Uterus (tissue), 4 donors: ENCODE measurements at places on chromosomes 6 and 20. TPM values are rescaled to one million over a fixed set of nuclear protein-coding genes. Genes with fewer than 3 reads are reported as not detected.

DNA sequence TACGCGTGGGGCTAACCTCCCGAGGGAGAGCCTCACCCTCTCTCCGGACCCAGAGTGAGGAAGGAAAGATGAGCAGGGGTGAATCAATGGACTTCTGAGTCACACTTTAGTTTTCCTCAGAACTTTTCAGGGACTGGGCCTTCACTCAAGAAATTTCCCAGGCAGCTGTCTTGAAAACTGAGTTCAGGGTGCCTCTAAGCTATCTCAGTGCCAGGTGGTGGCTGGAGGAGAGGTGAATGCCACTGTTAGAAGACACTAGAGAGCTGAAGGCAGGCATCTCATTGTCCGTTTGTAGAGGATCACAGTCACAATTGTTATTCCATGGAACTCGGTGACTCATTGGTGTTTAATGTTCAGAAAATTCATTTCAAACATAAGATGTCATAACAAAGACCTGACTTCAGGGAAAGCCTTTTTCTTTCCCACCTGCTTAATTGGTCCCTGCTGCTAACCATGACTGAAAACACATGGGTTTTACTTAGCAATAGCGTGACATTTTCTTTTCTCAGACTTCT, 5.3 kb upstream of the SERPINB6 start:
- no peak for DNase-seq

DNA sequence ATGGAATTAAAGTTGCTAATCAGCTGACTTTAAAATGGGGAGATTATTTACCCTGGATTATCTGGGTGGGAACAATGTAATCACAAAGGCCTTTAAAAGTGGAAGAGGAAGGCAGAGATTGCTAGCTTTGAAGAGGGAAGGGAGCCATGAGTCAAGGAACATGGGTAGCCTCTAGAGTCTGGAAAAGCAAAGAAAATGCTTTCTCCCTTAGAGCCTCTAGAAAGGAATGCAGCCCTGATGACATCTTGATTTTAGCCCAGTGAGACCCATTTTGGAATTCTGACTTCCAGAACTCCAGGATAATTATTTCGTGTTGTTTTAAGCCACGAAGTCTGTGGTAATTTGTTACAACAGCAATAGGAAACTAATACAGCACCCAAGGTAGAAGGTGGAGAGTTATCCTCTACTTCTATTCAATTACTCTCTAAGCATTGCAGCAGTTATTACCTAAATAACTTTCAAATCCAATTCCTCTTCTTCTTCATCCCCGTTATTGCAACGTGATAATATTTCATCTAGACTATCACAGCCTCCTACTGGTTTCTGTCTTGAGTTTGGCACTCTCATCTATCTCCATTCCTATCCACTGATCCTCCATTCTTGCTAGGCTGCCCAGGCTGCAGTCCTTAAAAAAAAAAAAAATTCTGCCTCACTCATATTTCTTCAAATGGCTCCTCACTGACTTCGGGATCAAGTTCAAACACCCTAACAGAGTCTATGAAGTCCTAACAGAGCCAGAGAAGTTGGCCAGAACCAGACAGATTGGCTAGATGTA, 224.3 kb downstream of the BTBD9 start:
- no peak for DNase-seq

GRCh38 chr6:140380427-140381218, 1006.2 kb upstream of the CITED2 start:
- DNase-seq: no peak

DNA sequence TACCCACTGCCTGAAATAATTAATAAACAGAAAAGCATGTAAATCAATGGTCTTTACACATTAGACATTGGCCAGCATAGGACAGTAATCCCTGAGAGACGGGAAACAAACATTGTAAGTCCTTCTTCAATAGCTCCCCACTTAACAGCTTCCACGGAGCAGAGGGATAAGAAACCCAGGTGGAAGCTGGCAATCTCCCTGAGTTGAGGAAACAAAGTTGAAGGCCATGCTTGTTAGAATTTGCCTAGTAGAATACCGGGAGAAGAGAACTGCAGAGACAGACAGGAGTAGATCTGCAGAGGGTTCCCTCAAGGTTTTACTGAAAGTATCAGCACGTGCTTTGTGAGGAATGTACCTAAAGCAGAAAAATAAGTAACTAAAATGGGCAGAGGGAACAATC, 33.9 kb downstream of the REV3L start:
- DNase-seq: no peak

DNA sequence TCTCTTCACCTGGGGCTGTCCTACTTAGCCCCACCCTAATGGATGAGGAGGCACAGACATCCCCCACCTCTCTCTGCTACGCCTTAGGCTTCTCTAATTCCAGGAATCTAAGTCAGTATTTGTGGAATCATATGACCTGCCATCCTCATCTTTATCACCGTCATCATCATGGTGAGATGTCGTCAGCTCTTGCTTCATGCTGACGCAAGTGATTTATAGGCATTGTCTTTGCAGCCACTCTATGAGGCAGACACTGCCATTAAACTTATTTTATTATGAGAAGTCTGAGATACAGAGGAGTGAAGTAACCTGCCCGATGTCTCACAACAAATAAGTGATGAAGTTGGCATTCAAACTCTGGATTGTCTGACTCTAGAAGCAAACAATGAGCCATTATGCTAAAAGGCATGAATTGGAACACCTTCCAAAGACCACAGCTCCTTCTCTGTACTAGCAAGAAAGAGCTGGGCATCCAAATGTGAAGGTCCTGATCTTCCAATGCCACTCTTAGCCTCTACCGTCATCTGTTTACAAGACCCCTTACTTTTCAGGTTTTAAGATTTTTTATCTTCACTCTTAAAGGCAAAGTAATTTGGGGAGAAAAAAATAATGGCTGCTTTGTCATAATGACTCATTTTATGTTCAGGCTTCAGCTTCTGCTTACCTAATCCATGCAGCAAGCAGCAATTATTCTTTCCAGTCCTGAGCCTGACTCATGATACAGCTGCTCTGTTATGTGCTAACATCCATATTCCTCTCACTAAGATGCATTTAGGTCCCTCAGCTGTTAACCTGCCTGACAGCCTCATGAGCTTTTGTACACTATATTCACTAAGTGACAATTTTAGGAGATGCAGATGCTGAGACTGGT, 113.7 kb upstream of the BCLAF1 start:
- DNase-seq: peak; percentile 56

DNA sequence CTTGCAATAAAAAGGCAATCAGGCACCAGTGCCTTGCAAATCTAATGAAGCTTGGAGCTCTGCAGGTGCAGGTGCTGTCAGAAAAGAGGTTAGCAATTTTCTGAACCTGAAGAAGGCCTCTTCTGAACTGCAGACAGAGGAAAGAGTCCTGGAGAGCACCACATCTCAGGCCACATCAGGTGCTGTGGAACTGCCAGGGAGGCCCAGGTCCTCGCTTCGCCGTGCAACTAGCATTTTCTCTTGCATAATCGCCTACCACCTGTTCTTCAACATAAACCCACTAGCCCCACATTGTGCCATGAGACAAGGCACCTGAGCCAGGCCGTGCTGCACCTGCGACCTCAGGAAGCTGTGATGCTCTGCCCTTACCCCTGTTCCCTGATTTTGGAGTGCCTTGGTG, 187.6 kb downstream of the DTNBP1 start:
- DNase-seq: no peak

GRCh38 chr6:79296211-79296610, 61.7 kb upstream of the HMGN3 start:
- DNase-seq: no peak

DNA sequence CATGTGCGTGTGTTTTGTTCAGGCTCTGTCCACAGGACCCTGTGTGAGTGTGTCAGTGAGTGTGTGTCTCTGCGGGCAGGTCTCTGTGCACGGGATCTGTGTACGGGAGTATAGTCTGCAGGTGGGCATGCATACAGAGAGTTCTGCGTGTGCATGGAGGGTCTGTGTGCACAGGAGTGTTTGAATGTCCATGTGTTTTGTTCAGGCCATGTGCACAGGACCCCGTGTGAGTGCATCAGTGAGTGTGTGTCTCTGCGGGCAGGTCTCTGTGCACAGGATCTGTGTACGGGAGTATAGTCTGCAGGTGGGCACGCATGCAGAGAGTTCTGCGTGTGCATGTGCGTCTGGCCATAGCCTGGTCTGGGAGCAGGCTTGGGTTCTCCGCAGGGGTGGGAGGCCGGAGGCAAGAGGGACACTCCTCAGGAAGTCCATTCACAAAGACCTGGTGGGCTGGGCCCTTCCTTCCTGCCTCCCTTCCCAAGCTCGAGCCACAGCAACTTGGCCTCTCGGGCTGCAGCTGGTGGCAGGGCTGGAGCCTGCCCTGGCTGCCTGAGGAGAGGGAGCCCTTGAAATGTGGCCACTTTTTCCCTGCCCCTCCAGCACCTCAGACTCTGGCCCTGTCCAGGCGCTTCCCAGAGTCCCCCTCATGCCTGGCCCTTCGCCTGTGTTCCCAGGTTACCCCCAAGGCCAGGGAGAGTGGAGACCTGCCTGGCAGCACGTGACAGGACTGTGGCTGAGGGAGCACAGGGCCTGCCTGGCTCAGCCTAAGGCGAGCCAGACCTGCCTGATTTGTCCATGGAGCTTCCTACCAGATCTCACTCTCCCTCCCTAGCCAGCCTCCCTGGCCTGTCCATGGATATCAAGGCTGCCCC, 6.8 kb downstream of the HSPA12B start:
- no peak for DNase-seq

DNA sequence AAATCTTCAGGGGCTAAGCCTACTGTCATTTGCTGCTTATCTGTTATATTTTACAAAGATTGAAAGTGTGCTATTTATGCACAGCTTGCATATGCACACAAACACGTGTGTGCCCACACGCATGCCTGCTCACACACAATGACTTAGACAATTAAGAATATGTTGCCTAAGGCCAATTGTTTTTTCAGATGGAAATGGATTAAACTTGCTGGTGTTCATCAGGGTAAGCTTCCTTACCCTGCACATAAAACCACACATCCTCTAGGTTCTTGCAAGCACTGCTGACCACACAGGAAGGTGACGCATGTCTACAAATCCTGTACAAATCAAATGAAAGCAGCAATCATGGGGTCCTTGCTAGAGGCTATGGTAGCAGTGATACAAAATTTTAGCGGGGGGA, 58.4 kb downstream of the GJA10 start:
- no peak for DNase-seq

- no peak for DNase-seq
These were observed 66.7 kb upstream of the E2F3 start for GRCh38 chr6:20334962-20335361.

GRCh38 chr20:34724172-34724571, 20.0 kb downstream of the TP53INP2 start:
- DNase-seq: no peak

DNA sequence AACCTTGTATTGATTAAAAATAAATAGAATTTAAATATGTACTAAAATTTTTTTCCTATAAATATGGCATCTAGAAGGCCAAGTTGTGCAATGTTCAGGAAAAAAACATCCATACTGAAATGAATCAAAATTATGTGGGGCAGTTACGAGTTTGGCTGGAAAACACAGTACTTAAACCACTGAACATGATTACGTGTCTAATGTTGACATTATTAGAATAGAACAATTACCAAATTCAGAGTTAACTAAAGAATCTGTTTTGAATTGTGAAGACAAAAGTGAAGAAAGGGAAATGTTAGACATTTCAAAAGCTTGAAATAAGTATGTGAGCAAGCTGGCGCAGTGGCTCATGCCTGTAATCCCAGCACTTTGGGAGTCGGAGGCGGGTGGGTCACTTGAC, 57.2 kb downstream of the KLHL31 start:
- DNase-seq: no peak

The PPP1R14C gene
- total RNA-seq: 2.1 TPM

The PPIL6 gene
- total RNA-seq: 3.8 TPM

The SULF2 gene
- 95.9 TPM for total RNA-seq

The MUC22 gene
- not detected for total RNA-seq

The CFAP206 gene
- total RNA-seq: 3.9 TPM

The COL20A1 gene
- total RNA-seq: not detected

The CEP43 gene
- total RNA-seq: 52.3 TPM

The SOBP gene
- total RNA-seq: 2.6 TPM
